ENCODE measurements at places on chromosomes 16 and 17. TPM values are rescaled to one million over a fixed set of nuclear protein-coding genes. Genes with fewer than 3 reads are reported as not detected.

- ATAC-seq = no peak
Observed at GRCh38 chr17:17938388-17939107, 33.7 kb downstream of the TOM1L2 start.

GRCh38 chr17:82105882-82106687, 8.0 kb upstream of the FASN start:
- peak; percentile 24 for ATAC-seq

DNA sequence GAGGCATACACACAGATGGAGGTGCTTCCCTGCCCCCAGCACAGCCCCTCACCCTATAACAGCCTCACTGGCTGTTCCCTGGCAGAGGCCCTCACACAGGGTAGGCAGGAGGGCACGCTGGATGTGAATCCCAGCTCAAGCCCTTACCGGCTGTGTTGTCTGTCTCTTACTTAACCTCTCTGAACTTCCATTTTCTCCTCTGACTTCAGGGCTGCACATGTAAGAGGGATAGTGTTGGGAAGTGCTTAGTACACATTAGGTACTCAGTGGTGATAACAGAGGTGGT, 24.6 kb upstream of the EIF1 start:
- no peak for ATAC-seq

- ATAC-seq = no peak
Observed at GRCh38 chr16:3511286-3512180, 10.7 kb downstream of the CLUAP1 start.

- ATAC-seq = no peak
Observed at GRCh38 chr16:9406038-9406712, 314.7 kb downstream of the HAPSTR1 start.

- ATAC-seq = no peak
Observed at GRCh38 chr17:18259621-18260331, 686 bp upstream of the MIEF2 start.

GRCh38 chr16:3934491-3935181, 54.1 kb upstream of the CREBBP start:
- no peak for ATAC-seq

- ATAC-seq = no peak
Observed at GRCh38 chr17:10117581-10118001, 80.8 kb downstream of the GAS7 start.

Gene TBKBP1
- 15.3 TPM for total RNA-seq

Gene SYT17
- total RNA-seq = 9.0 TPM

Gene KIF2B
- total RNA-seq = not detected

Measured in gastroesophageal sphincter (tissue), 4 donors.